Thoracic aorta endothelial cell (primary cell): ENCODE measurements at places on chromosomes 1 and 21. TPM values are rescaled to one million over a fixed set of nuclear protein-coding genes. Genes with fewer than 3 reads are reported as not detected.

ASCL5 gene
- not detected in 2 replicates for total RNA-seq

OR14A16 gene
- total RNA-seq = not detected in 2 replicates

MNDA gene
- total RNA-seq = not detected in 2 replicates

EDARADD gene
- not detected in 2 replicates for total RNA-seq
